ENCODE measurements at places on chromosomes 7 and 10.

GRCh38 chr7:925601-926000, 28.9 kb downstream of the ADAP1 start:
- DNase-seq = no peak

GRCh38 chr7:143408686-143409561, at the start of gene EPHA1:
EPHA1 (minus strand) TSS chr7:143408856; CDS start chr7:143408805, 51 bp downstream.
- peak; percentile 42 for DNase-seq

GRCh38 chr7:22771194-22771871, 44.3 kb downstream of the IL6 start:
- no peak for DNase-seq

GRCh38 chr7:130222-130572, 62.2 kb upstream of the FAM20C start:
- DNase-seq = no peak

GRCh38 chr7:34165927-34166550, 260.7 kb downstream of the BMPER start:
- peak; percentile 72 for DNase-seq

- DNase-seq = no peak
Observed at GRCh38 chr7:24932815-24933214, 47.2 kb downstream of the OSBPL3 start.

DNA sequence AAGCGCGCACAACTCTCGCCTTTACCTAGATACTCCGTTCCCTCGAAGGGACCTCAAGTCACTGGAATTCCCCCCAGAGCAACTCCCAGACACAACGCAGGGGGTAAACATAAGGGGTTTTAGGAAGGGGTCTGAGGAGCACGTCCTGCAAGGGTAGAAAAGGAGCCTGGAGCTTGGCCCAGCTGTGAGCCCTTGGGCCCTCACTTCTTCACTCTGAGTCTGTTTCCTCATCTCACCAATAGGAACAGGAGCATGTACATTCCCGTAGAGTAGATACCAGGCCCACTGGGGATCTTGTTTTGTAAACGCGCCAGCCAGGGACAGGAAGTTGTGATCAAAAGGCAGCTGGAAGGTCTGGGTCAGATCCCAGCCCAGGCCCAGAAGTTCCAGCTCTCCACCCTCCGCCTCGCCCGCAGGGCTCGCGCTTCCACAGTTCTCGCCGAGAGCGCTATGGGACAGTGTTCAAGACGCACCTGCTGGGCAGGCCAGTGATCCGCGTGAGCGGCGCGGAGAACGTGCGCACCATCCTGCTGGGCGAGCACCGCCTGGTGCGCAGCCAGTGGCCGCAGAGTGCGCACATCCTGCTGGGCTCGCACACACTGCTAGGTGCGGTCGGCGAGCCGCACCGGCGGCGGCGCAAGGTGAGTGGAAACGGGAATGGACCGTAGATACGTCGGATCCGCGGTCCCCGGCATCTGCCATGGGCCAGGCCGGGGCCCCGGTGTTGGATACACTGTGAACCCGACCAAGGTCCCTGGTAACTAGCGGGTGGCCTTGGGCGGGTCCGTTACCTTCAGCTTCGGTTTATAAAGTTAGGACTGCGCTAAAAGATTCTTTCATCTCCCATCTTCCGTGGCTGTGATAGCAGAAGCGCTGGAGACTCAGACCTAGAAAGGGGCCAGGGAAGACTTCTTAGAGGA, 1.3 kb downstream of the CYP26C1 start:
- DNase-seq = peak; percentile 36

DNA sequence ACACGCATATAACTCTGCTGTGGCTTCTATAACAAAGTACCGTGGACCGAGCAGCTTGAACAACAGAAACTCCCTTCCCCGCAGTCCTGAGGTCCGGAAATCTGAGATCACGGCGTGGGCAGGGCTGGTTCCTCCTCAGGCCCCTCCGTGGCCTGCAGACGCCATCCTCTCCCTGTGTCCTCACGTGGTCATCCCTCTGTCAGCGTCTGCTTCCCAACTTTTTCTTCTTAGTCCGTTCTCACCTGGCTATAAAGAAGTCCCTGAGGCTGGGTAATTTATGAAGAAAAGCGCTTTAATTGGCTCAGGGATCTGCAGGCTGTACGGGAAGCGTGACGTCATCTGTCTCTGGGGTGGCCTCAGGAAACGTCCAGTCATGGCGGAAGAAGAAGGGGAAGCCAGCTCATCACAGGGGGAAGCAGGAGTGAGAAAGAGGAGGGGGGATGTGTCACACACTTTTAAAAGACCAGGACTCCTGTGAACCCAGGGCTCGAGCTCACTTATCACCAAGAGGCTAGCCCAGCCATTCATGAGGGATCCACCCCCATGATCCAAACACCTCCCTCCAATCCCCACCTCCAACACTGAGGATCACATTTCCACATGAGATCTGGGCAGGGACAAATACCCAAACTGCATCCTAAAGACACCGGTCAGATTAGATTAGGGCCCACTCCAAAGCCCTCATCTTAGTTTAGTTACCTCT, 91.2 kb upstream of the INSIG1 start:
- peak; percentile 97 for DNase-seq

GRCh38 chr7:44762300-44762699, 13.7 kb downstream of the ZMIZ2 start:
- DNase-seq = no peak

GRCh38 chr7:88169717-88170320, 50.0 kb downstream of the SRI start:
- DNase-seq = peak; percentile 42

GRCh38 chr7:22543169-22543568, 43.2 kb upstream of the STEAP1B start:
- no peak for DNase-seq

- no peak for DNase-seq
Observed at GRCh38 chr7:43395351-43395750, 187.6 kb upstream of the STK17A start.

DNA sequence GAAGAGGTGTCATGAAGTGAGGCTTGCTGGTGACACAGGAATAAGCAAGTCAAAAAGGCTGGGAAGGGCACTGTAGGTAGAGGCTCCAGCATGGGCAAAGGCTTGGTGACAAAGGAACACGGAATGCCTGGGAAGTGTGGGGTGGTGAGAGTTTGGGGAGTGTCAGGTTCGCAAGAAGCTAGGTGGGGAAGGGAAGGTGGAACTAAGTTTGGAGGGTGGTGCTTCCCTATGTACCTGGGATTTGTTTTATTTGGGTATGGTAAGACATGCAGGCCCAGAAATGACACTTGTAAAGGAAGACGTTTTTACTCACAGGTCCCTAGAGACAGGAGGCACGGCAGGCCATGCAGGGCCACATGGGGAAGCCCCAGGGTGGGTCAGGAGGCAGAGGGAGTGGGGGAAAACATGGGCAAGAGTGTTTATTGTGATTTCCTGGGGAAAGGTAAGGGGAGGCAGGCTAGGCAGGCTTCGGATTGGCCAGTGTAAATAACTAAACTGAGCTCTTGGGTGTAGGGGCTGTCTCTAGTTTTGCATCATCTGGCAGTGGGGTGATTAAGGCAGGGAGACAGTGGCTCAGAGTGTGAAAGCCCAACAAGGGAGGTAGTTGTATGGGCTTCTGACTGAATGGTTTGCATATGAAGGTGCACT, 52.1 kb downstream of the SH2D4B start:
- DNase-seq = no peak

DNA sequence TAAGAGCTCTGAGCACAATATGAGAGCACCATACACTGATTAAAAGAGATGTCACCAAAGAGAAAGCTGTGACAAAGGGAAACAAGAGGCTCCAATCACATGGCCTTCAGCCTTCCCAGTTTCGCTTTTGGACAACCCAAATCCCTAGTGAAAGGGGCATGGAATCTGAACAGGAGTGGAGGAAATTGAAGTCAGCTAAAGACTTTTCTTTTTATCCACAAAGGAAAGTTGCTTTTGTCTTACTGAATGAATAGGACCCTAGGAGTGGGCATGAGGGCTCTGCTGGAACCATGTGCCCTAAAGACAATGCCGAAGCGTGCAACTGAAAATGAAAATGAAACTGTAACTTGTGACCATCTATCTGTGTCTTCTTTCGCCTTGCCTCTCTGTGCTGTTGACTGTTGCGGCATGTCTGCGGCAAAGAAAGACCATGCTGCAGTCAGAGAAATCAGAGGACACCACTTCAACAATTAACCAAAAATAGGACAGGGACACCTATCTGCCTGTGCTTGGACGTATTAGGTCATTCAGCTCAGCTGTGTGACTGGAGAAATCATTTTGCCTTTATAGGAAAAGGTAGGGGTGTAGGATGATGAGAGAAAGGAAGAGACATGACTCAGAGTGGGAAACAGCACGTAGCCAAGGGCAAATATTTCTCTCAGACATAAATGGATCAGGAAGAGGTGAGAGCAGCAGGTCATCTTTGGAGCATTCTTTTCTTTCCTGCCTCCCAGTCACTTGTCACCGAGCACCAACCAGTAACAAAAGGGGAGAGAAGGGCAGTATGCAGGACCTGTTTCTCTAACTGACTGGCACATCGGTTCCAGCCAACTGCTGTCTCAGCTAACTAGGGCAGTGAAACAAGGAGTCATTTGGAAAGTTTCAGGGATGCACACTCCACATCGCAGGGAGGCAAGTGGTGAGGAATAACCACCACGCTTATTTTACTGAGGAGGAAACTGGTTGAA, 12.3 kb downstream of the CAV2 start:
- DNase-seq = peak; percentile 49

- peak; percentile 66 for DNase-seq
Observed at GRCh38 chr7:140475747-140476333, 3.5 kb downstream of the MKRN1 start.

GRCh38 chr10:97179731-97180362, 5.9 kb downstream of the SLIT1 start:
- peak; percentile 42 for DNase-seq

GRCh38 chr10:35015843-35016408, 74.2 kb downstream of the CUL2 start:
- no peak for DNase-seq

GRCh38 chr10:103545366-103545765, 51.9 kb downstream of the NEURL1 start:
- DNase-seq = no peak

DNA sequence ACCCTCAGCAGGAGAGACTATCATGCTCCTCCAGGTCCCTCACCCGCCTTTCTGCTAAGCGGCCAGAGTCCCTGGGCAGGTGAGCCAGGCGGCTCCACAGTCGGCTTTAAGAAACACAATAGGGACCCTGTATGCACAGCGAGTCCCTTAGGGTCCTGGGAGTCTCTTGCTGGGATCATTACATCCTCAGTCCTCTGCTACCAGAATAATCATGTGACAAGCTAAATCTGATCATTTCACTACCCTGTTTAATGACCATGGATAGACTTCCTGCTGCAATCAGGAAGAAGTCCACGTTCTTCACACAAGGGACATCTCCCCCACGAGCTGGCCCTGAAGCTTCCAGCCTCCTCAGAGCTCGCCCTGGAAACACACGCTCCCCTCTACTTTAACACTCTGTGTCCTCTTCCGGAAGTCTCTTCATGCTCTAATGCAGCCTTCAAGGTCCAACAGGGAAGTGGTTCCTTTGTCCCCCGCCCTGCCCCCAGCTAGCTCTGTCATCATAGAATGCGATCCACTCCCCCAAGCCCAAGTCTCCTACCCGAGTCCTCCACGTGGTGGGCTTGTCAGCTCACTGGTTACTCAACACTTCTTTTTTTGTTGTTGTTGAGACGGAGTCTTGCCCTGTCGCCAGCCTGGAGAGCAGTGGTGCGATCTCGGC, 101.5 kb downstream of the RNF216 start:
- no peak for DNase-seq

DNA sequence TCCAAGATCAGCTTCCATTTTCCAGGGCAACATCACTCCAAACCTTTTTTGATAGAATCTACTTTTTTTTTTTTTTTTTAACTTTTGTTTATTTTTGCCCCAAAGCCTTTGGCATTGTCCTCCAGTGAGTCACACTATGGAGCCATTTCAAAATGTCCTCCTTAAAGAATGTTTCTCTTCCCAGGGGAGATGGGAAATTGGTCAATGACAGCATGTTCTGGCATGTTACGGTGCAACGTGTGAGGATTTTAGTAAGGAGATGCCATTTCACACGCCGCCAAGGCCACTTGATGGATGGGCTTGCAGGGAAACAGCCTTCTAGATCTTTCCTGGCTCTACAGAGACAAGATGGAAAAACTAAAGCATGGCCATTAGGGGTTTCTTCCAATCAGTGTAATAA, 30.7 kb upstream of the TRIL start:
- DNase-seq = peak; percentile 97

DNA sequence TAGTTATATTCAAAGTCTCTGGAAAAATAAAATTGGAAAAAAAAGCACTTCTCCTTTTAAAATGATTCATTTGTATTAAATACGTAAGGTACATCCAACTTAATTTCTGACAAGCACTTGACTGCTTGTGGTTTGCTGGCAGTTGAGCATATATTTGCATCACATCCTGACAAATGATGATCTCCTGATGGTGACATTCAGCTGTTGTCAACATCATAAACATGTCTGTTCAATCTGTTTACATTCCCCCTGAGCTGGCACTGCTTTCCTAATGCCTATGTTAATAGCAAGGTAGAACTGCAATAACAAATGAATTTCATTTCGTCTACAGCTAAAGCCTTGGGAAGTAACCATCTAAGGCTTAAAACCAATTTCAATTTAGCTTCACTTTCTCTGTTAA, 24.4 kb downstream of the TSPAN12 start:
- no peak for DNase-seq

DNA sequence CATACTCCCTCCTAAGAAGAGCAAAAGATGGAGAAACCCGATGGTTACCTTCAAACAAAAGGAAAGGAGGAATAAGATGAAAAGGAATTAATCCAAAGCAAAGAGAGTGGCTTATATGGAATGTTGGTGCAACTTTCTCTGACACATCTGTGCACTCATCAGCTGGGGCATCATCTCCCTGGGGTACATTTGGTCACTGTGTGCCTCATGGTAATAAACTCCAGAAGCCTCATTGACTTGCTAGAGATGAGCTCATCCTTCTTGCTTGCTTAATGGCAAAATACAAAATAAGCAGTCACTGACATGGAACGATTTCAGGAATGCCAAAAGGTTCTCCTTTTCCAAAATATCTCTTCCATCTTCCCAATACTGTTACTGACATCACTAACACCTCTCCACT, 22.5 kb downstream of the CAV1 start:
- DNase-seq = peak; percentile 97

Data from GM23248 (cell line).